ENCODE measurements at places on chromosomes 5 and 9.

DNA sequence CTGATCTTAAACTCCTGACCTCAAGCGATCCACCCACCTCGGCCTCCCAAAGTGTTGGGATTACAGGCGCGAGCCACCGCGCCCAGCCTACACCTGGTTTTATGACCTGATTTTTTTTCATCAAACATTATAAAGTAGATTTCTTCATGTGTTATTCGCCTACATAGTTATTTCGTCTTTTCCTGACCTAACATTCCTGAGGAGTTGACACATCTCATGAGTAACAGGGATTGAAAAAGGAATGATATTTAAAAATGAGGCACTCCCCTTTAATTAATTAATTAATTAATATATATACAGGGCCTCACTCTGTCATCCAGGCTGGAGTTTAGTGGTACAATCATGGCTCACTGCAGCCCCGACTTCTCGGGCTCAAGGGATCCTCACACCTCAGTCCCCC lies 20.2 kb upstream of the MTMR12 start:
- no peak overlapping the region for H3K27ac ChIP-seq
- no peaks in the 10 kb centered on the region for H3K4me1 ChIP-seq
- no peak for DNase-seq
- peaks cover under 1% of the 10 kb centered on the region for H3K36me3 ChIP-seq

GRCh38 chr5:139850423-139851016 lies 54.9 kb downstream of the PSD2 start:
- no peak for DNase-seq
- no peaks in the 10 kb centered on the region for H3K36me3 ChIP-seq
- no peak overlapping the region for H3K4me3 ChIP-seq
- peaks cover 2% of the 10 kb centered on the region for H3K4me1 ChIP-seq

- no peaks in the 10 kb centered on the region for H3K27me3 ChIP-seq
- H3K4me1 ChIP-seq, result peaks cover 6% of the 10 kb centered on the region
- no peak overlapping the region for H3K27ac ChIP-seq
- no peak for DNase-seq
These were observed 5.7 kb downstream of the PDE6A start for GRCh38 chr5:149938791-149939358.

GRCh38 chr9:134689321-134690181 lies 47.9 kb downstream of the COL5A1 start:
- H3K27ac ChIP-seq, result no peak overlapping the region
- H3K36me3 ChIP-seq, result no peaks in the 10 kb centered on the region
- H3K27me3 ChIP-seq, result no peaks in the 10 kb centered on the region
- peaks cover 6% of the 10 kb centered on the region for H3K4me1 ChIP-seq

DNA sequence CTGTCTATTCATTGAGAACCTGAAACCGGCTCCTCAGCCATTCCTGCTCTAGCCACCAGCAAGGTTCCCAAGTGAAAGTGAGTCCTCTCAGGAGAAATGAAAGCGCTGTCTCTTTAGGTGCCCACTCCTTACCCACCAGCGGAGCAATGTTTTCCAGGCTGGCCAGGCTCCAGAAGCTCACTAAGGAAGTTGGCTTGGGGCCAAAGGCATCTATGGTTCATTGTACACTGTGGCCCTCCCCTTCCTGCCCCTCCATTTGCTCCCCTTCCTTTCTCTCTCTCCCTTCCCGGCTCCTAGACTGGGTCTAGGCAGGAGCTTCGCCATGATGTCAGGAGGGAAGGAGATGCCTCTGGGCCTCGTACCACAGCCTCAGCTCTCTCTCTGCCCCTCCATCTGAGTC lies 1.1 kb upstream of the GABRP start:
- no peak for DNase-seq
- no peaks in the 10 kb centered on the region for H3K4me1 ChIP-seq
- H3K4me3 ChIP-seq, result no peak overlapping the region
- no peak overlapping the region for H3K27ac ChIP-seq

DNA sequence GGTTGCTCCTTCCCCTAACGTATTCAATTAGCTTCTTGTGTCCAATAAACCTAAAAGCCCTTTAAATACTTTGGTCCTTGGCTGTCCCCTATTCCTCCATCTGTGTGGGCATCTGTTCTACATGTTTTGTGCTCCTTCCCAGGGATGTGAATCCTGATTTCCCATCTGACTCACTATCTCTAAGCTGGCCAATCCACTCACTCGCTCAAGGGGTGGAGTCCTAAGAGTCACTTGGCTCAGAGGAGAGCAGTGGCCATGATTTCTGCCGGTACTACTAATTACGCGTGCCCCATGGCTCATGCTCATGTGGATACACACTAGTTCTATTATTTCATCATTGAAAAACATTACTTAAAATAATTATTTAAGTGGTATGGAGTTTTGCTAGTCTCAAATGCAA lies 89.6 kb downstream of the TAF11L14 start:
- H3K4me3 ChIP-seq, result no peak overlapping the region
- DNase-seq, result no peak
- H3K27me3 ChIP-seq, result no peaks in the 10 kb centered on the region
- H3K36me3 ChIP-seq, result no peaks in the 10 kb centered on the region
- no peak overlapping the region for H3K27ac ChIP-seq

DNA sequence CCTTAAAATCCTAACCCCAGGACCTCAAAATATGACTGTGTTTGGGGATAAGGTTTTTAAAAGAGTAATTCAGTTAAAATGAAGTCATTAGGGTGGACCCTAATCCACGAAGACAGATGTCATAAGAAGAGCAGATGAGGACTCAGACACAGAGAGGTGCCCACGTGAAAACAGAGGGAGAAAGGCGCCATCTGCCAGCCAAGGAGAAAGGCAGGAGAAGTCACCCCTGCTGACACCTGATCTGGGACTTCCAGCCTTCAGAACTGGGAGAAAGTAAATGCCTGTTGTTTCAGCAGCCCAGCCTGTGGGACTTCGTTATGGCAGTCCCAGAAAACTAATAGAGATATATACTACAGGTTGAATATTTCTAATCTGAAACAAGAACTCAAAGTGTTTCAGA lies 67.4 kb downstream of the ROR2 start:
- peak; percentile 23 for DNase-seq
- no peak overlapping the region for H3K27ac ChIP-seq
- no peaks in the 10 kb centered on the region for H3K36me3 ChIP-seq
- H3K4me1 ChIP-seq, result no peaks in the 10 kb centered on the region
- peaks cover 2% of the 10 kb centered on the region for H3K27me3 ChIP-seq

- H3K27me3 ChIP-seq, result peaks cover 11% of the 10 kb centered on the region
- H3K27ac ChIP-seq, result no peak overlapping the region
- H3K36me3 ChIP-seq, result no peaks in the 10 kb centered on the region
These were observed 495.0 kb downstream of the DMAC1 start for GRCh38 chr9:7304627-7304995.

Data from activated naive CD4-positive, alpha-beta T cell treated with anti-CD3 and anti-CD28 coated beads for 36 hours (primary cell).